GM18507 (cell line): ENCODE measurements at places on chromosomes 3 and 15.

GRCh38 chr3:23038471-23038870 is 164.7 kb upstream of the UBE2E2 start:
- no peak for DNase-seq

DNA sequence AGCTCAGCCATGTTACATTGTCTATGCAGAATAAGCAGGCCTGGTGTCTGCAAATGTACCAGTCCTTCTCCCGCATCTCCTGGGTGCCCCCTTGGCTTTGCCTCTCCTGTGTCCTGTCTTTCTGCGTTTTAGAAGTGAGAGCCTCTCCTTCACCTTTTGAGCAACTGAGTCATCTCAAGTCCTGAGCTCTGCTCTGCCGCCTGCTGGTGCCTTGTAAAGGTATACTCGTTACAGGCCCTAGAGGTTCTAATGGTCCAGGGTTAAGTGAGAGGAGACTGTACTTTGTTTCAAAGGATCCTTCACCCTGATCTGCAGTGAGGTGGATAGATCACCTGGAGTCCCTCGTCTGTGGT is 12.6 kb downstream of the GHRL start:
- DNase-seq, result no peak

- no peak for DNase-seq
Measured at GRCh38 chr15:98012354-98012753, 51.9 kb downstream of the ARRDC4 start.

- no peak for DNase-seq
Measured at GRCh38 chr3:150623945-150624344, 20.8 kb downstream of the SELENOT start.

GRCh38 chr15:99409097-99409473 is 156.7 kb upstream of the MEF2A start:
- peak; percentile 26 for DNase-seq

GRCh38 chr3:151305060-151305774 is 11.4 kb downstream of the GPR87 start:
- no peak for DNase-seq

GRCh38 chr3:191019855-191020254 is 157.4 kb upstream of the GMNC start:
- no peak for DNase-seq

DNA sequence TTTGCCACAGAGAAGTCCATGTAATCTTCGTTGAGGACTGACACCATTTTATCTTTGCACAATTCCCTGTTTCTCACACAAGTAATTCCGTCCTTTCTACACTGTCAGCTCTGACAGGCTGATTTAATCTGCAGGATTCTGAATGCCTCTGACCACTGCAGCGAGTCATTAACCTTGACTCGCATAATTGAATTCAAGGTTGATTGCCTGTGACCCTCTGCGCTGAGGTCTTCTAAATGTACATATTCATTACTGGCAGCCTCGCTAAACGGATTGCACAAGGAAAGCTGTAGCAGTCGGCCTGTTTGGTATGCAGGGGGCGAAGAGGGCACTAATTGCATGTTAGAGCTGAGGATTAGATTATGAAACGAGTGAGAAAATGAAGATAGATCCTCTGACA is 147.8 kb downstream of the SHOX2 start:
- DNase-seq, result no peak

DNA sequence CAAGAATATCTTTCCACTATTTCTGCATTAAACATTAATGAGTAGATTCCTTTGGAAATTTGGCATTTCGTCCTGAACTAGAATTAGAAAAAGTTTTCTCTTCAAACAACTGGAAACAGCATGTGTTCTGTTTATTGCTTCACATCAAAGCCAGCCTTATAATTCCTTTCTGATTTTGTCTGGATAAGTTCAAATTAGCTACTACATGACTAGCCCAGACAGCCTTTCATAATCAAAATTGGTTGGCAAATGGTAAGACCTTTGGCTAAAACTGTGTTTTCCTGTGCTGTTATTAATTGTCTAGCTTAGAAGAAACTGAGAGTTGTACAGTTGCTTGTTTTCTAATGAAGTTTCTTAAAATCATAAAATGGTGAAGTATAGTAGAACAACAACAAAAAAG is 52.7 kb upstream of the P3H2 start:
- DNase-seq, result no peak
